NCI-H1694 (cell line): ENCODE measurements at places on chromosomes 3 and 15.

DNA sequence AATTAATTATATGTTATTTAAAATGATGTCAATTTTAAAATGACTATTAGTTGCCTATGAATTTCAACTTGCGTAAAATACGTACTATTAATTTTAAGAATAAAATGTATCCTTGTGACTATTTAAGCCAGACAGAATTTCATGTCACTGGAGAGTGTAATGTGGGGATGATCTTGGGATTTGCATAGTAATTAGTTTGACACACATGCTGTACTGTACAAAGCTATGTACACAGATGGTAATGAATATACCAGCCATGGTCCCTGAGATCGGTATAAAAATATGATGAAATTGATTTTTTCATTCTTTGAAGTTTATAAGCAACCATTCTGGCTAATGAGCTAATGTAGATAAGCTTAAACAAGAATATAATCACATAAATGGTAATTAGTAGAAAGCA is 134.4 kb upstream of the ROBO1 start:
- no peak for DNase-seq

DNA sequence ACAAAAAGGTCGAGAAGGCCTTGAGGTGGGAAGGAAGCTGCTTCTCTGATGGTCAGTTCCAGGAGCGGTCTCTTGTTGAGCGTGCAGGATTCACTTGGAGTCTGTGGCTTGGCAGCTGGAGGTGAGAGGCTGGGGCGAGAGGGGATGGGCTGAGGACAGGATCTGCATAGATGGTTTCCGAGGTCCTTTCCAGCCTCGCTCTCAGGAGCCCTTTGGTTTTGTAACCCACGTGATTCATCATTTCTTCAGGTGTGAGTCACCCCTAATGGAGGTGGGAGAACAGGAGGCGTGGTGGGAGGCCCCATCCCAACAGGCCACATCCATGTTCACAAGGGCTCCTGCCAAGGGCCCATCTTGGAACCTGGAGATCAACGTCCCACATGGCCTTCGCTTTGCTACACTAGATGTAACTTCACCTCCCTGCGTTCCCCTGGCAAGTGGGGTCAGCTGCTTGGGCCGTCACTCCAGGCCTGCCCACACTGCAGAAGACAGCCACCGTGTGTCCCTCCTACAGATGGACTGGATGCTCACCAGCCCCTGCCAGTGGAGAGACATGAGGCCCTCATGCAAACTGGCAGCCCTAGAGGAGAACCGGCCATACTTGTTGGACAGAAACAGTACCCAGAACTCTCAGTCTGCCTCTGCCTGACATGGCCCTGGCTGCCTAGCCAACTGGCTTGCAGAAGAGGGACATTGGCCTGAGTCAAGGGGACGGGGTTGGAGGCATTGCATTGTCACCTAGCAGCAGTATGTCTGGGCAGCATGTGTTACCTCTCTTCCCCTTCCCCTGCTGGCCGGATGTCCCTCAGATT is 1.6 kb upstream of the PCSK6 start:
- no peak for DNase-seq

DNA sequence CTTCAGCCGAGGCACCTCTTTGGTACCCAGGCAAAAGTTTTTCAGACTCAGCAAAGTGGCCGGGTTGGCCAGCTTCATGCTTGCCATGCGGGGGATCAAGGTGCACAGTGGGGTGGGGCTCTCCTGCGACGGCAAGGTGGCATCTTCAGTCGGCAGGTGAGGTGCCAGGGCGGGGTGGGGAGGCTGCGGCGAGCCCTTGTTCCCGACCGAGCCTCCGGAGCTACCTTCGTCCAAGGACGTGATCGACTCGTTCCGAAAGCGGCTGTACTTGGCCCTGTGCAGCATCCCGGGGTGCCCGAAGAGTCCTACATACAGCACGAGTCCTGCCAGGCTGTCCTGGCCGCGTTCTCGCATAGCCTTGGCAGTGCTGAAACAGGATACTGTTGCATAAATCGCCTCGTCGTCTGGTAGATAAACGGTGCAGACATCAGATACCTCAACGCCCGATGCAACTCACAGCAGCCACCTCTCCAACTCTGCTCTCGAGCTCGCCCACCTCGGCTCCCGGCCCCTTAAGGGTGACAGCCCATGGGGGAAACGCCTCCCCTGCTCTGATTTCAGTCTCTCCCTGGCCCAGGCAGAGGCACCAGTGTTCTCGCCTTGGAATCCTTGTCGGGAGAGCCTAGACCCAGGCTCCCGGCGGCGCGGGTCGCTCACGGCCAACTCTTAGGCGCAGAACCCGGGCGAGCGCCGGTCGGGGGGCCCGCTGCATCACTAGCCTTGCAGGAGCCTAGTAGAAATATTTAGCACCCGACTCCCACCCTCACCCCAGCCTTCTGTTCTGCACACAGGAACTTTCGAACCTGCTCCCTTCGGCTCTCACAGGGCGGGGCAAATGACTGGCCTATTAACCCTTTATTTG is 826 bp downstream of the SHC4 start:
- DNase-seq, result no peak

DNA sequence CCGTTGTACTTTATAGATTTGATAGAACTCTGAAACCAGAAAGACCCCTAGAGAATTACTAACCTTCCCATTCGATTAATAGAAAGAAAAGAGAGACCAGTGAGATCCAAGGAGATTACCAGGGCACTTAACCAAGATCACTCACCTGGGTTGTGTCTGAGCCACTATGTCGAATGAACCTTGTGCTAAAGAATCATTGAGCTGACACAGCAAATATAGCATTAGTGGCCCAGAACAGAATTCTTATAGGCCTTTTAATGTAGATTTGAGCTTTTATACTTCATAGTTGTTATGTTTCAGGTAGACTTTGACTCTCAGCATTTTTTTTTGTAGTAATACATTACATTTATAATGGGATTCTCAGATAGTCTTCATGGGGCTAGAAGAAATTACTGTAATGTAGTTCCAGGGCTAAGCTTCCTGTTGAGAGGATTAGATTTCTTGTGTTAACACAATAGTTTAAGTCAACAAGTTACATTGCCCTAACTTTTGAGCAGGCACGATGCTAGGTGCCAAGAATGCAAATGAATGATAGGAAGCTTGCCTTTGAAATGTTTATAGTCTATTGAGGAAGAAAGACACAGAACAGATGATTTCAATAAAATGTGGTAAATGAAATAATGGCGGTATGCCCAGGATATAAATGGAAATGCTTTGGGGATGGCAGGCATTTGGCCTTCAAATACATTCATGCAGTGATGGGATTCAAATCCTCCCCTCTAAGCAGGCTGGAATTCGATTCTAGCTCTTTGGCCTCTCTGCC is 24.4 kb upstream of the ABHD10 start:
- no peak for DNase-seq

- DNase-seq, result no peak
Measured at GRCh38 chr15:78853500-78853899, 19.2 kb upstream of the MORF4L1 start.

- DNase-seq, result no peak
Measured at GRCh38 chr3:52614689-52615088, 71.0 kb downstream of the PBRM1 start.

- DNase-seq, result no peak
Measured at GRCh38 chr3:18246336-18247060, 178.6 kb downstream of the SATB1 start.

GRCh38 chr15:44157679-44158078 is 37.4 kb downstream of the FRMD5 start:
- DNase-seq, result no peak

DNA sequence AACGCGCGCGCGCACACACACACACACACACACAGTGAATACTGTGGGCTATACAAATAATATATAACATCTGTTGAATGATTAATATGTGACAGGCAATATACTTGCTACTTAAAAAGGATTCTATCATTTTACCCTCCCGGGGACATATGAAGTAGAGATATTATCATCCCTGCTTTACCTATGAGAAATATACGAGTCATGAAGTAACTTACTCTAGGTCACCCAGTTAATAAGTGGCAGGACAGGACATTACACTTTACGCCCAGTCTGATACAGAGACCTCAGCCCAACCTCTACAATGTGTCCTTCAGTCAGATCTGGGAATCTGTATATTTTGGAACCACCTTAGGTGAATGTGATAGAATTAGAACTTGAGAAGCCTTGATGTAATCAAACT is 55.4 kb downstream of the CCDC54 start:
- DNase-seq, result no peak

- DNase-seq, result no peak
Measured at GRCh38 chr3:140905559-140905958, 36.1 kb upstream of the SLC25A36 start.

- DNase-seq, result peak; percentile 75
Measured at GRCh38 chr3:108662142-108662738, 72.7 kb downstream of the DZIP3 start.

GRCh38 chr15:84715441-84716035 is 401 bp downstream of the SEC11A start:
- DNase-seq, result no peak

- no peak for DNase-seq
Measured at GRCh38 chr3:194577986-194578905, 55.0 kb downstream of the TMEM44 start.

- no peak for DNase-seq
Measured at GRCh38 chr15:98422130-98422478, 226.2 kb upstream of the IGF1R start.

- DNase-seq, result no peak
Measured at GRCh38 chr3:188417271-188417696, 263.3 kb downstream of the LPP start.

DNA sequence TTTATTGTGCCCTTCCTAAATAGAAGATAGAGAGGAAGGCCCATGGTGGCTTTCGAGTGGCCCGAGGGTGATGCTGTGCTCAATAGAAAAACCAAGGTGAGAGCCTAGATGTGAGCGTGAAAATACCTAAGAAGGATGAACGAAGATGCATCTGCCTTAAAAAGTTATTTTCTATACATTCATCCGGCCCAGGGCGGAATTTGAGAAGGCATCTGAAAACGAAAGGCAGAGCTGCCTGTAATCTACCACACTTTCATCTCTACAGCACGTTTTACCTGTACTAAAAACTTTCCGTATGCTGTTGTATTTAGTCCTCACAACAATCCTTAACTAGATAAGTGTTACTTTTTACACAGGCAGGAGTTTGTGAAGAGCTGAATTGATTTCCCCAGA is 1.4 kb downstream of the DUT start:
- DNase-seq, result no peak

DNA sequence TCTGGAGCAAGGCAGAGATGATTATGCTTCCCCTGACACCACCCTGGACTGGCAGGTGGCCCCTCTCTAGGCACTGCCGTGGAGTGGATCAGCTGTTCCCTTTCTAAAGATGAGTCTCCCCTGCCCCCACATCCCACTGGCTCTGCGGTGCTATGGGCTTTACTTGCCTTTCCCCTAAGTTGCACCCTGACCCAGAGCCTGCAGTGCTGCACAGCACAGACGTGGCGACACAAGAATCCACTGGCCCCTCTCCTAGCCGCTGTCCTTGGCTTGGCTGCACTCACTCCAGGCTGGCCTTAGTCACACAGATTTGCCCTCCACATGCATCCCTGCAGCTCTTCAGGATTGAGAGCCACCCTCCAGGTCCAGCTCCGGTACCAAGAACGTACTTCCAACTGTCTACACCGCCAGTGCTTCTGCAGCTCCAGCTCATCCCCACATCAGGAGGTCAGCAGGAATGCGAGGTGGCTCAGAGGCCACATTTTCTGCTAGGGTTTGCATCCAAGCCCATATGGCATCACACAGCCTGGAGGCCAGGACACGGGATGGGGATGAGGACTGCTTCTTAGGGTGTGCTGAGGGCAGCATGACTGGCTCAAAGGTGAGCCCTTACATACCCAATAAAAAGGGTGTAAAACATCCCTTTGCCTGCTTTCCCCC is 82.4 kb upstream of the RASGRF1 start:
- no peak for DNase-seq

- DNase-seq, result no peak
Measured at GRCh38 chr15:45664451-45664850, 29.6 kb downstream of the SQOR start.

- no peak for DNase-seq
Measured at GRCh38 chr3:110526777-110527727, 544.6 kb upstream of the NECTIN3 start.

DNA sequence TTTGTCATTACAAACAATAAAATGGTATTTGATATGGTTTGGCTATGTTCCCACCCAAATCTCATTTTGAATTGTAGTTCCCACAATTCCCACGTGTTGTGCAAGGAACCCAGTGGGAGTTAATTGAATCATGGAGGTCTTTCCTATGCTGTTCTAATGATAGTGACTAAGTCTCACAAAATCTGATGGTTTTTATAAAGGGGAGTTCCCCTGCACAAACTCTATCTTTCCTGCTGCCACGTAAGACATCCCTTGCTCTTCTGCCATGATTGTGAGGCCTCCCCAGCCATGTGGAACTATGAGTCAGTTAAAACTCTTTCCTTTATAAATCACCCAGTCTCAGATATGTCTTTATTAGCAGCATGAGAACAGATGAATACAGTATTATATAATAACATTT is 15.4 kb upstream of the AADAC start:
- no peak for DNase-seq

- no peak for DNase-seq
Measured at GRCh38 chr3:12025584-12025983, 21.4 kb downstream of the SYN2 start.

DNA sequence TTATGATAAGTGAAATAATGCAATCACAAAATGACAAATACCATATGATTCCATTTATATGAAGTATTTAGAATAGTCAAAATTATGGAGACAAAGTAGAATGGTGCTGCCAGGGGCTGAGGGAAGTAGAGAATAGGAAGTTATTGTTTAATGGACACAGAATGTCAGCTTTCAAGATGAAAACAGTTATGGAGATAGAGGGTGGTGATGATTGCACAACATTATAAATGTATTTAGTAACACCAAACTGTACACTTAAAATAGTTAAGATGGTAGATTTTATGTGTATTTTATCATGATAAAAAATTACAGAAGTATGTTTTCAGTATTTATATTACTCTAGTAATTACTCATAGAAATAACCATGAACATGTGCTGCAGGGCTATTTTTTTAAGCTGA is 100.8 kb upstream of the AZI2 start:
- DNase-seq, result no peak

GRCh38 chr15:65310431-65311137 is 6.1 kb downstream of the RNU5B-1 start:
- no peak for DNase-seq

- no peak for DNase-seq
Measured at GRCh38 chr3:46898321-46899150, 21.0 kb downstream of the PTH1R start.

- DNase-seq, result no peak
Measured at GRCh38 chr15:82135638-82136037, 89.8 kb upstream of the MEX3B start.

DNA sequence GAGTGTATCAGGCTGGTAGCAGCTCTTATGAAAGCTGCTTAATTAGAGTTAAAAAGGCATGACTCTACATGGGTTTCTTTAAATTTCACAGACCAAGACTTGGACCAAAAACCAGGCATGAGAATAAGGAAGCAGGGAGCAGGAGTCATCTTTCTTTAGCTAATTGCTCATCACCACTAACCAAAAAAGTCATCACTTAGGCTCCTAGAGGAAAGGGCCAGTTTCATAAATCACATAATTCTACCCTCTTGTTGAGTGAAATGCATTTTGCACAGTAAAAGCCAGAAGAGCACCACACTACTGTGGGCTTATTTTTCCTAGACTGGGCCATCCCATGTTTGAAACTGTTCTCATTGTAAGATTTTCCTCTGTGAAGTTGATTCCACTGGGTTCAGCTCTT is 175.6 kb downstream of the GREM1 start:
- DNase-seq, result no peak

- DNase-seq, result no peak
Measured at GRCh38 chr3:54357301-54357700, 234.9 kb downstream of the CACNA2D3 start.

GRCh38 chr3:77042882-77043281 is 3.0 kb downstream of the ROBO2 start:
- DNase-seq, result no peak
